ENCODE measurements at places on chromosomes 7 and 10.

GRCh38 chr10:6151087-6151977 is 51.4 kb upstream of the PFKFB3 start:
- peak; percentile 40 for DNase-seq

- DNase-seq = peak; percentile 75
Measured at GRCh38 chr10:119784340-119785067, 58.7 kb downstream of the INPP5F start.

DNA sequence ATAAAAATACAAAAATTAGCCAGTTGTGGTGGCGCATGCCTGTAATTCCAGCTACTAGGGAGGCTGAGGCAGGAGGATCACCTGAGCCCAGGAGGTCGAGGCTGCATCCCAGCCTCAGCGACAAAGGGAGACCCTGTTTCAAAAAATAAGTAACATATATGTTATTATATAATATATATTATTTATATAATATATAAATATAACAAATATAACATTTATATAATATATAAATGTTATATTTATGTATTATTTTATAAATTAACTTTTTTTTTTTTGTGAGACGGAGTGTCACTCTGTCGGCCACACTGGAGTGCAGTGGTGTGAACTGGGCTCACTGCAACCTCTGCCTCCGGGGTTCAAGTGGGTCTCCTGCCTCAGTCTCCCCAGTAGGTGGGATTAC is 1.5 kb upstream of the POR start:
- no peak for DNase-seq

GRCh38 chr7:24842449-24843241 is 85.4 kb upstream of the GSDME start:
- no peak for DNase-seq

DNA sequence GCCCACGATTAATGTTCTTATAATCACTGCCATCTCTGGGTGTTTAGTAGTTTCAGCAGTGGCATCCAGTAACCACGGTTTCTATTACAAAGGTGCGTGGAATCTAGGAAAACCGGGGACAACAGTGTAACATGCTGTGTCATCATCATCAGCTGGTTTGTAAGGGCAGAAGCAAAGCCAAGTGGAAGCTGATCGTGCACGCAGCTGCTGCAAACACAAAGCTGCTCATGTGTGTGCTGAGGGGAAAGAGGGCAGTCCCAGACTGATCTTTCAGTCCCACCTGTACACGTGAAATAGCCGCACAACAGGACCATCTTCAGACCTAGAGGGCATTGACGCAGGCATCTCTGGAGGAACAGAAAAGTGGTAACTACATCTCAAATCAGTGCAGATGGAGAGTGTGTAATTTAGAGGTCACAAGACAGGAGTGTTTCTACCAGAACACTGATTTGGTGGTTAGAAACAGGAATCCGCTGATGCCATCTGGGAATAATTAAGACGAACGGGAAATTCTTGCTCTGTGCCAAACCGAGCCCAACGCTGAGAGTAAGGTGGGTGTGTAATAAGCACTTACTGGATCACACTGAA is 13.4 kb downstream of the ANKRD16 start:
- peak; percentile 6 for DNase-seq

- DNase-seq = no peak
Measured at GRCh38 chr7:78124216-78124615, 325.6 kb downstream of the PHTF2 start.

- peak; percentile 53 for DNase-seq
Measured at GRCh38 chr10:121027371-121027770, 176.2 kb downstream of the WDR11 start.

DNA sequence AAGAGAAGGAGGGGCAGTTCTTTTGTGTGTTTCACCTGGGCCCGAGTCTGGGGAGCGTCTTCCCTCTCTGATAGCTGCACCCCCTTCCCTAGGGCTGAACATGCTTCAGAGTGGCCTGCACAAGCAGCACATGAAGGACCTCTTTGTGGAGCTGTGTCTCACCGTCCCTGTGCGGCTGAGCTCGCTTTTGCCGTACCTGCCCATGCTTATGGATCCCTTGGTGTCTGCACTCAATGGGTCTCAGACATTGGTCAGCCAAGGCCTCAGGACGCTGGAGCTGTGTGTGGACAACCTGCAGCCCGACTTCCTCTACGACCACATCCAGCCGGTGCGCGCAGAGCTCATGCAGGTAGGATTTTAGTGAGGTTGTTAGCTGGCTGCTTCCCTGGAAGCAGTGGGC is 39.0 kb downstream of the TRRAP start:
- DNase-seq = no peak

- DNase-seq = no peak
Measured at GRCh38 chr7:3896169-3896765, 595.2 kb downstream of the SDK1 start.

DNA sequence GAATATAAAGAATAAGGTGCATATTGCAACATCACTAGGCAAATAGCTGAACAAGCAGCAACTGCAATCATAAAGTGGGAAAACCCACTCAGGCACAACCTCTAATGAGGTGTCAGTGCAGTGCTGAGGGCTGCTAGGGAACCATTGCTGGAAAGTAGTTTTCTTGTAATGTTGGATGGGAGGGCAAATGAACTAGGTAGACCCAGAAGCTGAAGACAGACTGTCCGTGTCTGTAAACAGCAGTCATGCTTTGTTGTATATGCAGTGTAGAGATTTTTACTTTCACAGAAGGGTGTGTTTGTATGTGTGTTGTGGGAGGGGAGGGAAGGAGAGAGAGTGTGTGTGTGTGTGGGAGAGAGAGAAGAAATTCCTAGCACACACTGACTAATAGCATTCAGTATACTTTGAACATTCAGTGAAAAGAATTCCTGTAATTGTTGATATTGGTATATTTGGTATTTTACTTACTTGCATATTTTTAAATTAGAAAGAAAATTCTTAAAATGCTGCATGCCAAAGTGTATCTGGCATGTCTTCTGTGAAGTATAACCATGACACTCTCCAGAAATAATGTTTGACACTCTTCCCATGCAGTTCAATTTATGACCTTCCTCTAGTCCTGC is 28.8 kb downstream of the ITGB8 start:
- no peak for DNase-seq

DNA sequence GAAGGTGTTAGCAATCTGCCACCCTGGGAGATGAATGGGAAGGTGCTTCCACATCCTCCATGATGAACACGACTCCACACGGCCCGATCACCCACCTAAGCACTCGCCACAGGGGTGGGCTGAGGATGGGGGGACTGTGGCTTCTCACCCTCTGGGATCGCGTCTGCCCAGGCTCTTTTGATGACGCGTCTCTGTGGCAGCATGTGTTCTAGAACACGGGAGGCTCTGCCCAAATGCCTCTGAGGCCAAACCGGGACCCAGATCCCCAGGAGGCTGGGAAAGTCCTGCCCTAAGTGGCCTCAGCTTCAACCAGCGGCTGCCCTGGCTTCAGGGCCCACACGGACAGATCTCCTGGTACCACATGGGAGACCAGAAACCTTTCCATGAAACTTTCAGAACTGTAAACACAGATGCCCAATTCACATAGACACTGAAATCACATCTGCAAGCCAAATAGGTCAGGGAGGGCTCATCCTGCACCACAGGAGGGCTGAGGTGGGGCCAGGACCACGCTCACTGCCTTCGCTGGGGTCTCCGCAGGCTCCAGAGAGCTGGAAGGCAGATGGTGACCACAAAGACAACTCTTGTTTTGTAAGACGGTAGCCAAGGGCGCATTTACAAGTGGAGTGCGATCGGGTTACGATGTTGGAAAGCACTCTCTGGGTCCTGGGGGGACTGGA is 200.6 kb downstream of the PTPRN2 start:
- DNase-seq = peak; percentile 11

GRCh38 chr7:29112721-29113120 is 33.6 kb downstream of the CPVL start:
- DNase-seq = no peak

GRCh38 chr7:127189074-127189473 is 63.7 kb downstream of the GRM8 start:
- DNase-seq = peak; percentile 73

- DNase-seq = peak; percentile 73
Measured at GRCh38 chr10:51377932-51378599, 303.8 kb downstream of the PRKG1 start.

Measured in NCI-H69 (cell line).